ENCODE measurements at places on chromosomes 1 and 21. TPM values are rescaled to one million over a fixed set of nuclear protein-coding genes. Genes with fewer than 3 reads are reported as not detected.

The LCE1B gene
- total RNA-seq = not detected

The VHLL gene
- not detected for total RNA-seq

GRCh38 chr1:22287946-22288520 lies 145.1 kb upstream of the WNT4 start:
- H3K4me1 ChIP-seq = no peaks in the 10 kb centered on the region
- no peak overlapping the region for H3K4me3 ChIP-seq
- DNase-seq = no peak
- no peaks in the 10 kb centered on the region for H3K36me3 ChIP-seq
- no peak overlapping the region for H3K27ac ChIP-seq

GRCh38 chr1:228391411-228392020 lies 15.1 kb downstream of the TRIM11 start:
- peaks cover 12% of the 10 kb centered on the region for H3K4me1 ChIP-seq
- peak; percentile 30 for DNase-seq
- H3K27ac ChIP-seq = no peak overlapping the region
- peaks cover 39% of the 10 kb centered on the region for H3K36me3 ChIP-seq
- H3K4me3 ChIP-seq = no peak overlapping the region
- H3K27me3 ChIP-seq = no peaks in the 10 kb centered on the region

DNA sequence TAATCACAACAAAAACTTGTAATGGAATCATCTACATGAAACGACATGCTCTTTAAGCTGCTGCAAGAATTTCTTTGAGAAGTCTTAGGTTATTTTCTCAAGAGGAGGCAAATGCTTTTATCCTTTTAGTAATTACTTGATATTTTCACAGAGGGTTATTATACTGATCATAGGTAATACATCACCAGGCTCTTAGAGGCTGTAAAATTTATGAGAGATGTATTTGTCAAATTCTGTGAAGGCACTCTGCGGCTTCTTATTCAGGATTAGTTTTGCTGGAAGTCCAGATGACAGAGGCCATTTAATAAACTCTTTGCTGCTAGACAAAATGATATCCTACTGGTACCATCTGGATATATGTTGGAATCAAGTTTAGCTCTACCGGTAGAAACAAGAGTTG lies 624.3 kb upstream of the BRINP3 start:
- no peak overlapping the region for H3K27ac ChIP-seq
- H3K4me3 ChIP-seq = no peak overlapping the region
- H3K4me1 ChIP-seq = no peaks in the 10 kb centered on the region

- no peak overlapping the region for H3K27ac ChIP-seq
- DNase-seq = no peak
- H3K36me3 ChIP-seq = no peaks in the 10 kb centered on the region
- no peaks in the 10 kb centered on the region for H3K4me1 ChIP-seq
- H3K27me3 ChIP-seq = no peaks in the 10 kb centered on the region
These were observed 11.5 kb upstream of the KCNJ6 start for GRCh38 chr21:37927711-37928110.

- no peak for DNase-seq
- H3K4me1 ChIP-seq = no peaks in the 10 kb centered on the region
- no peaks in the 10 kb centered on the region for H3K27me3 ChIP-seq
- H3K4me3 ChIP-seq = no peak overlapping the region
These were observed 51.0 kb downstream of the PGBD5 start for GRCh38 chr1:230375147-230375546.

DNA sequence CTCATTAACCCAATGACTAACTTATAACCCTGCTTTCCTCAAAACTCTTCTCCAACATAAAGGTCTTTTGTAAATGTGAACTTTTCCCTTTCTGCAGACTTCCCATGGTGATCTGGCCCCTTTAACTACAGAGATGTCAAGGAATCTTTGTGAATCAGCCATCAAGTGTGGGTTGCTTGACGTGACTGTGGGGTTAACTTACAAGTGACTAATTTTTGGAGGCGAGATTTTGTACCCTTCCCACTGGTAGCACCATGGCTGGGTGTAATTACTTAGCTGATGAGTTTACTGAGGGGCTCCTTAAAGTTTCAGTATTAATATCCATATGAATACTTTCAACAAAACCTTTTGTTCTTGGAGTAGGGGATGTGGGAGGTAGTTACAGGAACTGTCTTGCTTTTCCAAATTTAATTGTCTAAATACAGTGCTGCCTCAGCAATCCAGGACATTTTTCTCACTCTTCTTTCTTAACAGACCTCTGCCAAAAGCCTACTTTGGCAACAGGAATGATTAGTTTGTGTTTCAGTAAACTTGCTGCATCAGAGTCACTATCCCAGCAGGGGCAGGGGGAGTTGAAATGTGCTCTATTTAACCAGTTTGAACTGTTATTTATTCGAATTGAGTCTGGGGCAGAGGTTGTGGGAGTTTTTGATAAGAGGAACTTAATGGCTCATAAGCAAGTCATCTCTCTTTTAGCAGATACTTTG lies 217.3 kb upstream of the FGGY start:
- no peaks in the 10 kb centered on the region for H3K36me3 ChIP-seq
- H3K4me1 ChIP-seq = peaks cover 22% of the 10 kb centered on the region
- H3K27me3 ChIP-seq = no peaks in the 10 kb centered on the region
- no peak for DNase-seq
- H3K27ac ChIP-seq = no peak overlapping the region

- H3K4me1 ChIP-seq = no peaks in the 10 kb centered on the region
- H3K27me3 ChIP-seq = no peaks in the 10 kb centered on the region
- H3K4me3 ChIP-seq = no peak overlapping the region
- no peak overlapping the region for H3K27ac ChIP-seq
- H3K36me3 ChIP-seq = peaks cover 45% of the 10 kb centered on the region
These were observed 18.9 kb downstream of the C1orf174 start for GRCh38 chr1:3881193-3881480.

All from lower lobe of right lung (tissue), 2 donors.